GM12864 (cell line): ENCODE measurements at places on chromosomes 3 and 15.

- DNase-seq = no peak
Observed at GRCh38 chr15:100987143-100987542, 68.0 kb downstream of the LRRK1 start.

GRCh38 chr3:80785475-80785874, 976.0 kb downstream of the GBE1 start:
- DNase-seq = no peak

DNA sequence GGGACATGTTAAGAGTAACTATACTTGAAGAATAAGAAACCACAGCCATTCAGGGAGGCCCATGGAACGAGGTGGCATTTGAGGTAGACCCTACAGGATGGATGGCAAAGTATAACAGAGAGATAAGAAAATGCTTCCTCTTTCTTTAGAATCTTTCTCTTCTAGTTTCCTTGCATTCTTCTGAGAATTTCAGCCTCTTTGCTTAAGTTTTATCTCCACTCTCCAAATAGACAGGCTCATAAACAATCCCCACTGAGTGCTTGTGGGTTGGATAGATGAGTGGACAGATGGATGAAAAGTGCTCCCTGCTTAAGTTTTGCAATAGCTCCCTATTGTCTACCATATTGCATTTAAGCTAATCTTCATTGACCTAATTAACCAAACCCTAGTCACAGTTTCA, 103.7 kb downstream of the MEX3B start:
- no peak for DNase-seq

GRCh38 chr3:146421819-146422759, 47.3 kb downstream of the PLSCR2 start:
- no peak for DNase-seq

DNA sequence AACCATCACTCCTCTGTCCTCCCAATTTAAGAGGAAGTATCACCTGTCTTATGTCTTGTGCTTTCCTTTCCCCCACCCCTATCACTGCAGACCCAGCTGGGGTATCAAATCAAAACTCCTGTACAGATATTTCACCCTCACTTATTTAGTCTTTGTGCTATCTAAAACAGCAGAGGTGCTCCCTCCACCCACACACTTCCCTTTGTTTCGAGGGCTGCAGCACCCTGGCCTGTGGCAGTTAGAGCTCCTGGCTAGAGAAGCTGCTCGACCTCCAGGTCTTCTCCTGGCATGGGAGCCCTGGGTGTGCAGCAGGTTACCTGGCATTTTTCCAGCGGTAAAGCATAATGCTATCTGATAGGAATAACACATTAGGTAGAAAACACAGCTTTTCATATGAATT, 181.4 kb upstream of the BCL6 start:
- DNase-seq = no peak

- DNase-seq = no peak
Observed at GRCh38 chr3:98874602-98875249, 26.8 kb downstream of the DCBLD2 start.

DNA sequence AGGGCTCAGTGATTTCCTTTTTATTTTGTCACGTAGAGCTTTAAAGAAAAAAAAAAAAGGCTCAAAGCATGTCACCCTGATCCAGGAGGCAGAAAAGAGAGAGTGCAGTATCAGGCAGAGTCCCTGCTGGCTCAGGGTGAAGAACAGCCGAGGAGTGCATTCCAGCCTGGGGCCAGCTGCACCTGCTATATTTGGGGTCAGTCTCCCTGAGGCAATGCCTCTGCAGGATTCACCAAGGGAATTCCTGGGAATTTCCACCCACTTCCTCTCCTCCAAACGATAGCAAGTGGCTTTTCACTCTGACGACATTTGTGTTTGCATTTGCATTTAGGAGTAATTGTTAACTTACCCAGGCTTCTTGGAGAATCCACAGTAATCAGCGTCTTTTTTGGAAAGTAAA, 202.9 kb upstream of the CTNNB1 start:
- DNase-seq = no peak

- DNase-seq = peak; percentile 57
Observed at GRCh38 chr15:68252925-68253534, 23.5 kb upstream of the CLN6 start.

- DNase-seq = no peak
Observed at GRCh38 chr15:61159901-61160300, 69.2 kb downstream of the RORA start.
